Brain (organoid and tissue), 16 donors: ENCODE measurements at places on chromosomes 7 and 10. TPM values are rescaled to one million over a fixed set of nuclear protein-coding genes. Genes with fewer than 3 reads are reported as not detected.

The BHLHA15 gene
- 3.5 TPM for polyA plus RNA-seq

The UBN2 gene
- polyA plus RNA-seq = 2.8 TPM

The SHTN1 gene
- 56.0 TPM for polyA plus RNA-seq

The TRIM24 gene
- polyA plus RNA-seq = 24.1 TPM

The CTAGE8 gene
- 0.24 TPM for polyA plus RNA-seq

The MYO3A gene
- polyA plus RNA-seq = 29.6 TPM

The SLC13A4 gene
- 7.1 TPM for polyA plus RNA-seq

The RET gene
- 23.7 TPM for polyA plus RNA-seq

The STEAP1 gene
- 0.32 TPM for polyA plus RNA-seq

The TCAF2 gene
- polyA plus RNA-seq = 0.42 TPM

The BTRC gene
- 9.5 TPM for polyA plus RNA-seq

The FKBP6 gene
- not detected for polyA plus RNA-seq

The FEZF1 gene
- polyA plus RNA-seq = 0.15 TPM

The C10orf53 gene
- not detected for polyA plus RNA-seq

The IL6 gene
- polyA plus RNA-seq = 1.6 TPM

The HOXA3 gene
- polyA plus RNA-seq = 2.0 TPM

The JAZF1 gene
- 11.3 TPM for polyA plus RNA-seq
